Left kidney (tissue), 8 donors: ENCODE measurements at places on chromosomes 4 and X. TPM values are rescaled to one million over a fixed set of nuclear protein-coding genes. Genes with fewer than 3 reads are reported as not detected.

DNA sequence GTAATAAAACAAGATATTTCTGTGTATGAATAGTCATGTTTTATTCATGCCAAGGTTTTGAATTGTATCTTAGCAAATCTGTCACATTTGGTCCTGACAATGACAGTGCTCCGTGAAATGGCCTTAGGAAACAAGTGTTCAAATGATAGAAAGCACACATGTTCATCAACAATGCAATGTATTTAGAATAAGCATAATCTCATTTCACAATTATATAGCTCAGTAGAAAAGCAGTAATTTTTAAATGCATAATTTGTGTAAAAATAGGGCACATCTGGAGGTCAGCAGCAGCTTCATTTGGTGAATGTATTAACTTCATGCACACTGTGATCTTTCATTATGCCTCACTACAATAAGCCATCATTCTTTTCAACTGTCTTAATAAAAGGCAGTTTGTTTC is 380.4 kb downstream of the GPM6A start:
- DNase-seq = no peak

CCSER1 gene
- 22.4 TPM for polyA plus RNA-seq

- no peak for DNase-seq
These were observed 10.5 kb downstream of the KLF3 start for GRCh38 chr4:38674258-38675144.

DNA sequence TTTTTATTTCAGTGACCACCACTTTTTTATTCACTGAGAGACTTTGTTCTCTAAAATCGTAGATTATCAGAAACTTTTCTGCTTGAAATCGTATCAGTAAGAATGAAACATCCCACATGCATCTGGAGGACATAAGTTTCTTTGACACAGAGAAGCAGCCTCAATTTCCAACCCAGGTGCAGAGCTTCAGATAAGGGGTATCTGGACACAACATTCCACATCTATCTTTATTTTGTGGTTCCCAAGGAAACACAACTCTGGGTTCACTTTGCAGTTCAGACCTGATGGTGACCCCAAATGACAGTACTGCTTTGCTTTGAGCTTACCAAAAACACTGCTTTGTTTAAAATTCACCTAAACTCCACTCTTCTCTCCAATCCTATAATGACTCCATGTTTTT is 1.3 kb upstream of the CLCN5 start:
- DNase-seq = no peak

- no peak for DNase-seq
These were observed 38.8 kb downstream of the GAB1 start for GRCh38 chr4:143375326-143376073.

- DNase-seq = no peak
These were observed 127.7 kb downstream of the ASB9 start for GRCh38 chrX:15142084-15142715.

VCX2 gene
- polyA plus RNA-seq = 0.28 TPM

GRCh38 chrX:136586386-136586785 is 54.4 kb downstream of the VGLL1 start:
- no peak for DNase-seq

DNA sequence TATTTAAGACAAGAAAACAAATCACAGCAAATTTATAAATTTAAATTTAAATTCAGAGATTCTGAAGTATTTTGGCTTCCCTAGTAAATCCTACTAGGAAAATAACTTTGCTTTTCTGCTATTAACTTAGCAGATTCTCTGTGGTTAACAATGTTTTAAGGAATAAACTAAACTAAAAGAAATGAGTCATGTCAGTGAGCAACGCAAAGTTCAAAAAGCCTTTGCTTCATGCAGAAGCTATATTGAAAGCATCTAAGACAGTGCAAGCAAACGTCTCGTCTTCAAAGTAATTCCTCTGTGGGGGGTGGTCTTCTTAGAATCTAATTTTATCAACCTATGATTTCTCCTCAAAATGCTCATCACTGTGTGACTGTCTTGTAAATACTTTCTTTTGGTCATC is 30.1 kb downstream of the GABRB1 start:
- DNase-seq = no peak

DNA sequence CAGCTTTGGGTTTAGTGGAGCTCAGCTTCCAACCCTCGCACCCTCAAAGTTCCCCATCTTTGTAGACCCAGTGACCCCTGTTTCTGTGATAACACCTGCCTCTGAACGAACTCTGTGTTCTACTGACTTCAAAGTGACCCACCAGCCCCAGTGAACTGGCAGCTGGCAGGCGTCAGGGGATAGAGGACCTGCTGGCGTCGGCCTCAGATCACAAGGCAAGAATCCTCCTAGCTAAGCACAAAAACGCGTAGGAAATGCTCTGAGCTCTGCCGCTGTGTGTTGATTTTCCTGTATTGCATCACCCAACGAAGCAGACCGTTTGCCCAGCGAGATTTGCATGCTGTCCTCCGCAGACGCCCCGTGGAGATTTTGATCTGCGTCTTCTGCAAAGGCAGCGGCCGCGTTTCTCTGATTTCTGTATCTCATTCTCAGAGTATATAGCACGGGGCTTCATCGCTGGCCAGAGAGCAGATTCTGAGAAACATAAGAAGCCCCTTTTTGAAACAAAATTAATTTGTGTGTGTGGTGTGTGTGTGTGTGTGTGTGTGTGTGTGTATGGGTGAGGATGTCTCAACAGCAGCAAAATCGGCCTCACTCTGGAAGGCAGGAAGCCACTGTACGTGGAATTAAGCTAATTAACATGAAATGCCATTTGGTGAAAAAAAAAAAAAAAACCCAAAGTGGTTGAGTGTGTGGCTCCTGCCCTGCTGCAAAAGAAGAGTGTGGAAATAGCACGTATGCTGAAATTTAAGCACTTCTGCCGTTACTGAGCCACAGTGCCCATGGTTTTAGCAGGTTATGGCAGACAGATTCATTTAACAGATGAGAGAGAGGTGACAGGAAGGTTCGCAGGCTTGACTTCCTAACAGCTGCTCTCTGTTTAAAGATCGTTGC is 29.2 kb upstream of the ASMTL start:
- DNase-seq = peak; percentile 46

DNA sequence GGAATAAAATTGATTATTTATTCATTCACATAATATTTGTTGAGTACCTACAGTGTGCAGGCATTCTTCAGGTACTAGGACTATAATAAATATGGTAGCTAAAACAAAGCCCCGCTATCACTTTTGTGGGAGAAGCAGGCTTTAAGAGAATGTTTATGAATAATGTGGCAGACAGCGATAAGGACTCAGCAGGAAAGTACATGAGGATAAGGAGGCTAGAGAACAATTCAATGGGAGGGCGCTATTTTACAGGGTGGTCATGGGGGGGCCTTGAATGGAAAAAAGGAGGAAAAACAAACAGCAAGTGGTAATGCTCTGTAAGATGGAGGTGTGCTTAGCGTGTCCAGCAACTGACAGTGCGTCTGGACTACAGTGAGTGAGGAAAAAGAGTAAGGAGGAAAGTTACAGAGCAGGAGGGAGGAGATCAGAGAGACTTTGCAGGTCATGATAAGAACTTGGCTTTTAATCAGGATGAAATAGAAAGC is 264.2 kb upstream of the ETNPPL start:
- DNase-seq = no peak

DNA sequence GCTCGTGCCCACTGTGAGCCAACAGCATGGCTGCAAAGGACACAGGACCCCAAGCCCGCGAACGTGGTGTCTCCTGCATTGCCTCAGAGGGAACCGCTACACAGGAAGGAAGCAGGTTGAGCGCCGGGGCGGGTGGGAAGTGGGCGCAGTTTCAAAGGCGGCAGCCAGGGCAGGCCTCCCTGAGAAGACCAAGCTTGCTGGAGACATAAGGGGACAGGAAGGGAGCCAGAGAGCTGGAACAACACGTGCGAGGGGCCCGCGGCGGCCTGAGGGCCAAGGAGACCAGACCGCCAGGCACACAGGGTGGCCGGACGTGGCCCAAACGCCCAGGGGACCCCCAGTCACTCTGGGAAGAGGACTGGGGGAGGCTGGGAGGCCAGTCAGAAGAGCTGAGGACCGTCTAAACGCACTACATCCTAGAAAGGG is 32.0 kb downstream of the CTBP1 start:
- DNase-seq = no peak
